ENCODE measurements at places on chromosomes 4 and X. TPM values are rescaled to one million over a fixed set of nuclear protein-coding genes. Genes with fewer than 3 reads are reported as not detected.

Gene USP17L21
- polyA plus RNA-seq, result not detected

Gene TKTL1
- not detected for polyA plus RNA-seq

DNA sequence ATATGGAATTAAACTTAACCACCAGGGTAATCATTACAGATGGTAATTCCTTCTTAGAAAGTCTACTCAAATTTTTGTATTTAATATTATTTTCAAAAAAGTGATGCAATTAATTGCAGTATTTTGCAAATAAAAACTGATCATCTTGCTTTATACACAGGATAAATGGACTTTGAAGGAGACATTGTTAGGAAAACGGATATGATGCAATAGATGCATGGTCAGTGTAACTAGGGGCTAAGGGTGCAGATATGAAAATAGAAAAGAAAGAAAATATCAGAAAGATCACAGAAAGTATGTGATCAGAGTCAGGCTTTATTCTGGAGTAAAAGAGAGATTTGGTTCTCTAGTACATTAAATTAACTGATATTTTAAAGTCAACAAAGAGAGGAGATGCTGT, 401.7 kb downstream of the TLL1 start:
- no peak for DNase-seq

- no peak for DNase-seq
Observed at GRCh38 chr4:101274888-101275752, 72.2 kb downstream of the PPP3CA start.

DNA sequence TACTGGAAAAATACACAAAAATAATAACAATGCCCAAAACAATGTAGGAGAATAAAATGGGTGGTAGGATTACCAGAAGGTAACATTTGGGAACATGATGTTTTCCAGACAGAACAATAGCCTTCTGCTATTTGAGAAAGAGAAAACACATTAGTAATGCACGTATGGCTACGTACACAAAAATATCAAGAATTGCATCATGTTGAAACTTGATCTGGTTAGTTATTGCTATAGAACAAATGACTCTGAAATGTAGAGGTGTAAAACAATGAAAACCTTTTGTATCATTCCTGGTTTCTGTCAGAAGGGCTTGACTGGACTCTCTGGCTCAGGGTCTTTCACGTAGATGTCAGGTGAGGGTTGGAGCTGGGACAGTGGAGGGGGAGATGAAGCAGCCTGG, 1040.0 kb downstream of the FAT4 start:
- no peak for DNase-seq

Data from HepG2 (cell line).